Stimulated activated CD4-positive, alpha-beta T cell treated with anti-CD3 and anti-CD28 coated beads, Interleukin-15, amount 100 ng/mL, for 1 hour (primary cell): ENCODE measurements at places on chromosomes 5 and 9.

GRCh38 chr5:95554331-95554646 lies 488 bp downstream of the SKIC3 start:
- no peak for DNase-seq

DNA sequence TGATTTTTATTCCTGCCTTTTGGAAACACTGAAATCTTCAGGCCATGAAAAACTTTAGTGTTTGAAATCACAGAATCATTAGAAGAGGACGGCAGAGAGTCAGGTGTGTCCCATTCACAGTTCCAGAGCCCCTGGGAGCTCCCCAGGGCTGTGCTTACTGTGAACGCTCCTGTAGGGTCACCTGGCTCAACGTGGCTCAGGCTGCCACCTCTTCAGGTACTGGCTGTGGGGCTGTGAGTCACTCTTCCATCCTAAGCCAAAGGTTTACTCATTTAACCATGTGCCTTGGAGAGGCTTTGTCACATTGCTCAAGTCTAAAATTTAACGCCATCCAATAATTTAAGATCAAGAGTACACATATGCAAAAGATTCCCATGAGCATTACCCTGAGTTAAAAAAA lies 50.2 kb upstream of the FSTL4 start:
- DNase-seq = no peak

DNA sequence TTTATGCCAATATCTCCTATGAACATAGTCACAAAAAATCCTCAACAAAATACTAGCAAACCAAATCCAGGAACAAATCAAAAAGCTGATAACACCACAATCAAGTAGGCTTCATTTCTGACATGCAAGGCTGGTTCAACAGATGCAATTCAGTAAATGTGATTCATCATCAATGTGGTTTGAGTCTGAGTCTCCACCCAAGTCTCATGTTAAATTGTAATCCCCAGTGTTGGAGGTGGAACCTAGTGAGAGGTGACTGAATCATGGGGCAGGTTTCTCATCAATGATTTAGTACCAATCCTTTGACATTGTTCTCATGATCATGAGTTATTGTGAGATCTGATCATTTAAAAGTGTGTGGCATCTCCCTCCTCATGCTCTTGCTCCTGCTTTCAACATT lies 1072.7 kb downstream of the NR2F1-AS1 start:
- DNase-seq = no peak

DNA sequence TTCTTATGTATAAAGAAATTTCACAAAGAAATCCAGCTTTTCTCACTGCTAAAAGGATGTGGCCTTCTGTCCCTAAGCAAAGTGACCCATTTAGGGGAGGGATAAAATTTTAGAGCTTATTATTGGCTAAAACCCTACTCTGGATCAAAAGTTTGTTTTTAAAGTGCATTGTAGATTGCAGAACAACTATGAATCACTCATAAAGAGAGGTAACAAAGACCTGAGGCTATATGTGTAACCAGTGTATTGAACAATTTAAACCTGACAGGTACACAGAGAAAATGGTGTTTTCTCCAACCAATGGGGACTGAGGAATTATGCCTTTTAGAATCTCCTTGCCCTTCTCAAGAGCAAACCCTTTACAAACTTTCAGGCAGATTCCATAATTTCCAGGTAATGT lies 86.6 kb downstream of the MUSK start:
- DNase-seq = no peak

DNA sequence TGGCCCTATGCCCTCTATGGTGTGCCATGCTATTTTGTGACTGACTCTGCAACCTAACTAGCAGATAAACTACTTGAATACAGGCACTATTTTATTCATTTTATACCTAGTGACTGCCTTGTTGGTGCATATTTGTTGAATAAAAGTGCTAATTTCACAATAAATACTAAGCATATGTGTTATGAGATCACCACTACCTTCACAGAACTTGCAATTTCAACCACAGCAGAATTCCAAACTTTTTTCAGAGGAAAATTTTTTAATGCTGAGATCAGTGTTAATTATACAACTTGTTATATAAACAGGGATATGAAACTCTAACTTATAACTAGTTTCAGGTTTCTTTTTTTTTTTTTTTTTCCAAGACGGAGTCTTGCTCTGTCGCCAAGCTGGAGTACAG lies 94.8 kb downstream of the NR3C1 start:
- no peak for DNase-seq

GRCh38 chr9:115254287-115255180 lies 136.6 kb upstream of the TNC start:
- no peak for DNase-seq

DNA sequence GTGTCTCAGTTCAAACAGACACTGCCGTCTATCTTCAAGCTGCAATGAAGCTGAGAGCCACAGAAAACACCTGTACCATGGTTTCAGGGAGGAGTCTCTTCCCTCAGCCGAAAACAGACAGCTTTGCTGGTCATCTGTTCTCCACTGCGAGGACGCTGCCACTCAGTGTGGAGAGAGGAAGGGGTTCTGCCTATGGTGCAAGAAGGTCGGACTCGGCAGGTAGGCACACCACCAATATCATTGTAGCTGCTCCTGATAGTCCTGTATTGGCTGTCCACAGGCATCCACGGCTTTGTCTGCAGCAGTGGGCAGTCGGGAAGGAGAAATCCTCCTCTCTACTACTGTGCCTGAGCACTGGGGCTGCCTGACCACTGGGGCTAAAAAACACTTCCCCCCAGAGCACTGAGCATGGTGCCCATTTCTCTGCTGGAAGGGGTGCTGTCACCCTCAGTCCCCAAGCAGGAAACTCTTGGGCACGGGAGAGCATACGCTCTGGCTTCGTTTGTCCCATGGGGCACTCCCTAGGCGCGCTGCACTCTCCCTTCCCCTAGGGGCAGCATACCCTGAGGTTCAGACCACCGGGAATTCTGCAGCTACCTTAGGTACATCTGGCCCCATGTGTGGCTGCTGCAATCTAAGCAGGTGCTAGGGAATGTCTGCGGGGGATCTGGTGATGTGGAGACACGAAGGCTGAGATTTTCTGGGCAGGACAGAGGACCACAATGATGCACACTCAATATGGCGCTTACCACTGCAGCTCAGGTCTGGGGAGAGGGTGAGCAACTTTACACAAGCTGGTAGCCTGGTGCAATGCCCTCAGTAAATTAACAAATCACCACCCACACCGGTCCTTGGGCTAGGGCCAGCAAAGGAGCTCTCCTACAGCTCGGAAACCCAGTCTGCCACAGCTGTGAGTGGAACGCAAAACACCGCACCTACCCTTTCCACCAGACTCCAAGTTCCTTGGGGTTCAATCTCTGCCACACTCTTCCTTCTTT lies 880.9 kb upstream of the SEMA6A start:
- no peak for DNase-seq

DNA sequence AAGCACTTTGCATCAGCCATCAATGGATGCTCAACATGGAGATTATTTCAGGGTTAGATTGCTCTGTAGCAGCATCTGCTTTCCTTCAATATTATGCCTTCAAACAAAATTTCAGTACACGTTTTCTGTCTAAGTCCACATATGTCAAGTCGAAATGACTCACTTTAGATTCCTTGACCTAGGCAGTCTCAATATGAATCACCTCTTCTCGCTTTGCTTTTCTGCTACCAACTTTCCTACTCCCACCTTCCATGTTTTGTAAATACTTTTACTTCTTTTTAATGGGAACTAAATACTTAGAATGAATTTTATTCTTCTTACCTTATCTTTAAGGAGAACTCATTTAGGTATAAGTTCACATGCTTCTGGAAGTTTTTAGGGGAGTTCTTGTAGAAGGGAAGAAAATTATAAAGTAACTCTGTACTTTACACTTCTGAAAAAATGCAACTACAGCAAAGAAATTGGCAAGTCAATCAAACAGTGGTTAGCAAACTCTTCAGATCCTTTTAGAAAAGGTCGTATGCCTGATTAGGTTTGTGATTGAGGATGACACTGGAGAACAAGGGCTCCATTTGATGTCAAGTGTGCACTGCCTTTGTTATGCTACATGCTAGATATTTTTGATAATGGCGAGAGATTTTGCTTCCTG lies 478.5 kb upstream of the SMARCA2 start:
- no peak for DNase-seq

DNA sequence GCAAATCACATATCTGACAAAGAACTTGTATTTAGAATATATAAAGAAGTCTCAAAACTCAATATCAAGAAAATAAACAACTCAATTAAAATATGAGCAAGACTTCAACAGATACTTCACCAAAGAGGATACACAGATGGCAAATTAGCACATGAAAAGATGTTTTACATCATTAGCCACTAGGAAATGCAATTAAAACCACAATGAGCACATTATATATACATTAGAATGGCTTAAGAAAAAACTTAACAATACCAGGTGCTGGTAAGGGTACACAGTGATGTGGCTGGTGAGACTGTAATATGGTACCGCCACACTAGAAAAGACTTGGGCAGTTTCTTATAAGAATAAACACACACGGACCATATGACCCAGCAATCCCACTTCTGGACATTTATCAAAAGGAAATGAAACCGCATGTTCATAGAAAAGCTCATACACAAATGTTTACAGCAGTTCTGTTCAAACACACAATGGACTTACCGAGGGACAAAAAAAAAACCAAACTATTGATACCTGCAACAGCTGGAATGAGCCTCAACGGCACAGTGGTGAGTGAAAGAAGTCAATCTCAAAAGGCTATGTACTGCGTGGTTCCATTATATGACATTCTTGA lies 27.6 kb downstream of the SEMA4D start:
- no peak for DNase-seq

DNA sequence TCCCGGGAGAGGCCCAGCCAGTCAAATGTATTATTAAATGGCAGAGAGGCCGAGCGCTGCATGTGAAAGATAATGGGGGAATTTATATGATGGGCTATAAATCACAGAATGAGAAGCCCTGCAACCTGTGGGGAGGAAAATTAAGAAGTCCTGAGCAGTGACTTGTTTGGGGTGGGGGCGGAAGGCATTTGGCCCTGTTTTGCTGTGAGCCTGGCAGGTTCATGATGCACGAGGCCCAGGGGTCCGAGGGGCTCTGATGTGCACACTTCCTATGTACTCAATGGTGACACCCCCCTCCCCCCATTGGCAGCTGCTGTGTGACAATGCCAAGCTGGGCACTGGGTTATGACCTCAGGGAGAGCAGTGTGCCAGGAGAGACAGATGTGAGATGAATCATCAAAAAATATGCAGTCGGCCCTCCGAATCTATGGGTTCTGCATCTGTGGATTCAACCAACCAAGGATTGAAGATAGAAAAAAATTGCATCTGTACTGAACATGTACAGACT lies 13.7 kb upstream of the DAB2IP start:
- no peak for DNase-seq

- DNase-seq = no peak
Observed at GRCh38 chr5:180103487-180104167, 32.1 kb upstream of the RNF130 start.

- DNase-seq = no peak
Observed at GRCh38 chr5:120152931-120153330, 311.2 kb upstream of the PRR16 start.

DNA sequence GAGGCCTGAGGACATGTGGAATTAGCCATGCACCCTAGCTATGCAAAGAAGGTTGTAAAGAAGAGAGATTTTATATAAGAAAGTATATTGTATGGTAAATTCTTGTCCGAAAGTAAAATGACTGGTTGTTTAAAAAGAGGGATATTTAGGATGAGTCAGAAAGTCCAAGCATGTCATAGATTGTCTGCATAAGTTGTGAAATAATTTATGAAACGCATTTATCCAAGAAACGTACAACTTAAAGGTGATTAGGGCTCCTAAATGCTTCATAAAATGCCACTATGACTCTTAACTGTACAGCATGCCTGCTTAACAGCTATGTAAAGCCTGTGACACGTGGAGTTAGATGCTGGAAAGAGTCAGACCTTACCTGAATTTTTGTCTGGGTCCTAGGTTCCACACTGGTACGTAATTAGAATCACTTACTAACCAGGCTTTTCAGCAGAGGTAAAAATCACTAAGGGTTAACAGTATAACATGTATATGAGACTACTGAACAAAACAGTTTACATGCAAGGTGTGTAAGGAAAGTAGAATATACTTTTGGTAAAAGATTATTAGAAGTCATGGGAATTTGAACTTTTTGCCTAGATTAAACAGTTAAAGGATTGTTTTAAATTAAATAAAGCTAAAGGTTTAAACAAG lies 37.0 kb upstream of the ARL15 start:
- DNase-seq = no peak

DNA sequence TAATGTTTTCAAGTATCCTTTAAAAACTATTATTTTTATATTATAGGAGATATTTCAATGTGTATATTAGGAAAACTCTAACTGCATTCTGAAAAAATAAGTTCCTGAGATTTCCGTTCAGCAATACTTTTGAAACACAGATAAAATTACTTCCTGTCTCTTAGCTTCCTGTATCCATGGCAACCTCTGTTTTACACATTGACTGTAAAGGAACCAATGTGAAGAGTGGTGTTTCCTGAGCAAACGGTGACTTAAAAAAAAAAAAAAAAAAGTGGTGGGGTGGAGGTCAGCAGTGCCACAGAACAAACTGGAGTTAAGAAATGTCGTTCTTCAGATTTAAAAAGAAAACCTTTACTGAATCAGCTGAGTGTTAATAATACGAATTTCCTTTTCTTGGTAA lies at the start of gene LRRC70:
Gene LRRC70, plus strand, starts transcription at position 280 of the 400 bp plus-strand sequence. CDS start 620 bp downstream, outside the sequence.
- no peak for DNase-seq

DNA sequence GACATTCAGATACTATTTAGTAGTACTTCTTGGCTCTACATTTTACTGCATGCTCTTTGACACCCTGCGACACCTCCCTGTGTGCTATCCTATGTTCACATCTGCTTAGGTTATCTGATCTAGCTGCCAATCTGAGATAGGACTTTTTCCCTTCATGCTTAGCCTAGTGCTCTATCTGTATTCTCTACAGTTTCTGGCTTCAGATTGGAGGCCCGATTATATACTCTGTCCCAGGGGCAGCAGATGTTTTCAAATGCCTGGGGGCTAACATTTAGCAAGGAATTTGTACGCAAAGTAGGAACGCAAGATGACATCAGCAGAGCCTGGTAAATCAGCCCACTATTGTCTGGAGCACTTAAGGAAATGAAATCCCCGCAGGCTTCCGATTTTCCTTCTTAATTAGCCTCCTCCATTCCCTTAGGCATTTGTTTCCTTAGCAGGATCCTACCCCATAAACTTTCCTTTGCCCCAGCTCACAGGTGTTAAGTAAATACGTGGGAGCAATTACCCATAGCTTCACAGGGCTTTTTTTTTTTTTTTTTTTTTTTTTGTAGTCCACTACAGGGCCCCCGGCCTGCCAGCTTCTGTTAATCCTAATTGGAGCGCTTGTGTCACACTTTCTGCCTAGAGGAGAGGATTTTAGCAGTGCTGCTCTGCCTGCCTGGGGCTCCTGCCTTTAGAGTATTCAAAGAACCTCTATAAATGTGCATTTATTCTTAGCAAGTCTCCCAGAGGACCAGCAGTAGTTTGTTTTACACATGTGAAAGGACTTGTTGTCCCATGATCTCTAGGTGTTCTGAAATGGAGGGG lies 61.1 kb upstream of the LPAR1 start:
- DNase-seq = no peak

GRCh38 chr5:93274291-93274690 lies 306.7 kb downstream of the NR2F1-AS1 start:
- no peak for DNase-seq

DNA sequence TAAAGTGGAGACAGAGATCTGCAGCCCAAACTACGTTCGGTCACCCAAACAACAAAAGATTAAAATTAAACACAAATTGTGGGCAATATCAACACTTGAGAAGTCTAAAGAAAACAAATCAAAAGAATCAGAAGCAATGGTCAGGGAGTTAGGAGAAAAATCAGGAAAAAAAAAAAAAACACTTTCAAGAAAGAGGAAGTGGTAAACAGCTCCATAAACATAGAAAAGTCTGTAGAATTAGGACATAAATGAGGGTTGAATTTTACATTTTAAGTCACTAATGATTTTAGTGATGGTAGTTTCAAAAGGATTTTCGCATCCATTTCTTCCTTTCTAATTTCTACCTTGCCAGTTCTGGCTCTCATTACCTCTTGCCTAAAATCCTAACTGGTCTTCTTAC lies 10.1 kb downstream of the RNF145 start:
- DNase-seq = no peak
